ENCODE measurements at places on chromosomes 3 and 15.

DNA sequence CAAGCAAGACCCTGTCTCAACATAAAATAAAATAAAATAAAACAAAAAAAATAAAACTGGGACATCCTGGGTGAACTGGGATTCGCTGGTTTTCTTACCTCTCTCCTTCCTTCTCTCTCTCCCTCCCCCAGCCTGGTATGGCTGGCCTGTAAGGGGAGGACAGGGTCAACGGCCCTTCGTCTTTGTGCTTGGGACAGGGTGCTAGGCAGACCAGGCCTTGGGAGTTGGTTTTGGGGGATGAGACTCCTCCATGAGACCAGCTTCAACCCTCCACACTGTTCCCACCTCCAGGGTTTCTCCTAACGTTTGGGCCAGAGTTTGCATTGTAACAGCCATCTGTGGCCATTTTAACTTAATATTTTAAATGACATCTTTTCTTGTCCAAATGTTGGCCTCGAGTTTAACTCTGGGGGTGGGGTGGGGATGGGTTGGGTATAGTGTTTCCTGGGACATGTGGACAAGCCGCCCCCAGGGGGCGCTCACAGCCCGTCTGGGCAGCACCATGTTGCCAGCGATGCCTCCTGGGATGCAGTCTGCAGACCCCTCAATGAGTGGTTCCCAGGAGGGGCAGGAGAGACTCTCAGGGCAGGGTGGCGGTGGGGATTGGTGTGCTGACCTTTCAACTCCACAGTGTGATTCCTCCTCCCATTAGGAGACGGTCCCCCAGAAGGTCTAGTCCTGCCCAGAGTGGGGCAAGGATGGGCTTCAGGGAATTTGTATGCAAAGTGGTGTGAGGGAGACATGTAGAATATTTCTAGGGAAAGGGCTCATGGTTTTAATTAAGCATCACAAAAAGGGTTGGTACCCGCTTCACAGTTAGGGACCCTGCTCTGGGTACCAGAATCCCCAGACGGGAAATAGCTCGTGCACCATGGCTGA, 37.7 kb upstream of the LCTL start:
- DNase-seq = peak; percentile 56

DNA sequence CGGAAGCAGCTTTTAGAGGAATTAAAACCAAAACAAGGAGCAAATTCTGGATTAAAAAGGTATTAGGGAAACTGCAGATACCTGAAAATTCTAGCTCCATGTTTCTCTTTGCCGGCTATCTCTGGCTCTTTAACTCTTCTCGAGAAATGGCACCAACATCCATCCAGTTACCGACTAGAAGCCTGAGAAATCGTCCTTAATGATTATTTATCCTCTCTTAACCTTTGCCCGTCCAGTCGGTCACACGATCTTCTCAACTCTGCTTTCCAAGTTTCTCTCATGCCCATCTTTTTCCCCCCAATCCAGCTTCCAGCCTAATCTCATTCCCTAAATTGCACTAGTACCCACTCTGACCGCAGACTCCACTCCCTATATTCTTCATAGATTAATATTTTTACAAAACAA, 596 bp upstream of the SGO1 start:
- DNase-seq = no peak

GRCh38 chr3:37287776-37288175, 113.4 kb upstream of the LRRFIP2 start:
- no peak for DNase-seq

DNA sequence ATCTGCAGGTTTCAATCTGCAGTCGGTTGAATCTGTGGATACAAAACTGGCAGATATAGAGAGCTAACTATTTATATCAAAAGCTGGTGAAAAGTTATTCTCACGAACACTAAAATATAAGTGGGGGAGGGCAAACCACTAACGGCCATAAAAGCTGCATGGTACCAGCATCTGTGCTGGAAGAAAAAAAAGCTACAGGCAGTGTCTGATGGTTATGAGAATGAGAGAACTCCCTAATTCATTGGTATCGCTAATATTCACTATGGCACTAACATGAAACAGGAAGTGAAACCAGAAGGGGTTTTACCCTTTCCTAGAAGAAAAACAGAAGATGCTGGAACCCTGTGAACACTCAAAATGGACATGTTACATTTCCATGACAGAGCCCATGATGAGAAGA, 15.9 kb downstream of the CEP70 start:
- no peak for DNase-seq

DNA sequence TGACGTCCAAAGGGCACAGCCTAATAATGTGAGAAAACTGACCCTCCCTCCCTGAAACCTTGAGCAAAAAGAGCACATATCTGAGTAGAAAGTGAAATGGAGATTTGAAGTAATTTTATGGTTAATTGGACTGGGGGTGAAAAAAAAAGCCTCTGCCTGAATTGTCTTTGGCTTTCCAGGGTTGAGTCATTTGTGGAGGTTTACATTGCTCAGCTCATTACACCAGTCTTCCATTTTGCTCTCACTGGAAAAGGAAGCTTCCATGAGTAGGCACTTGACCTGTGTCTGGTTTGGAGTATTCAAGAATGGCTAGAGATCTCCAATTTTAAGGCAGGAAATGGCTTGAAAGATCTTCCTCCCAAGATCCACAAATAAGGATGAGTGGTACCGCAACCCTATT, 273.9 kb downstream of the PDCD6IP start:
- no peak for DNase-seq

DNA sequence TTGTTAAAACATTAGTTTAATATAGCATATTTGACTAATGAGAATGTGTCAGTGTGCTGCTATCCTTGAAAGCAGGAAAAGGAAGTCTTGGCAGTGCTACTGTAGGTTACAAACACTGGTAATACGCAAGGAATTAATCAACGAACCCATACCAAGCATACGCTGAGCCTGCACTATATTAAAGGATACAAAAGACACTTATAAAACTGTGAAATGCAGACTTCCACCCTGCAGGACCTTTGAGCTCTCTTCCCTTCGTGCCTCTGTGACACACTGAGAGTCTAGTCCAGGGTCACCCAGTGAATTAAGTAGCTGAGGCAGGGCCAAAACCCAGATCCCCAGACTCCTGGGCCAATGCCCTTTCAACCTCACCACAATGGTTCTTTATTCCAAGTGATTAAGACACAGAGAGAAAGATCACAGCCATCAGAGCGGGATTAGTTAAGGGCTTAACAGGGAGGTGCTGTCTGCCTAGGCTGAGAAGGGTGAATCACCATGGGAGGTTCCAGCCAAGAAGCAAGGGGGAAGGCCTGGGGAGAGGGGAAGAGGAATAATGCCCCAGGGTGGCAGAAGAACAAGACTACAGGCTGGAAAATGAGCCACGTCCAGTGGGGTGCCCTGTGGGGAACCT, 6.8 kb downstream of the ANXA2 start:
- DNase-seq = peak; percentile 41

GRCh38 chr3:190709351-190709773, 153.1 kb downstream of the GMNC start:
- no peak for DNase-seq

DNA sequence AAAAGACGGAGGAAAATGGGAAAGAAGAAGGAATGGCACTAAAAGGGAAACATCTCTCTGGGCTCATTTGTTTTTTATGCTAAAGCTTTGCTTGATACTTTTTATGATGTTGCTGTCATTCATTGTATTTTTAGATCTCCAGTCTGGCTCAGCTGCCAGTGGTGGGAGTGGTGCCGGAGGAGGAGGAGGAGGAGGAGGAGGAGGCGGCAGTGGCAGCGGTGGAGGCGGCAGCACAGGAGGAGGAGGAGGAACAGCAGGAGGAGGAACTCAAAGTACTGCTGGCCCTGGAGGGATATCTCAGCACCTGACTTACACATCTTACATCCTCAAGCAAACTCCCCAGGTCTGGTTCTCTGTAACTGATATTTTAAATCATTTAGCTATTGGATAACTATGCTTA, 49.6 kb downstream of the MAP6D1 start:
- no peak for DNase-seq

DNA sequence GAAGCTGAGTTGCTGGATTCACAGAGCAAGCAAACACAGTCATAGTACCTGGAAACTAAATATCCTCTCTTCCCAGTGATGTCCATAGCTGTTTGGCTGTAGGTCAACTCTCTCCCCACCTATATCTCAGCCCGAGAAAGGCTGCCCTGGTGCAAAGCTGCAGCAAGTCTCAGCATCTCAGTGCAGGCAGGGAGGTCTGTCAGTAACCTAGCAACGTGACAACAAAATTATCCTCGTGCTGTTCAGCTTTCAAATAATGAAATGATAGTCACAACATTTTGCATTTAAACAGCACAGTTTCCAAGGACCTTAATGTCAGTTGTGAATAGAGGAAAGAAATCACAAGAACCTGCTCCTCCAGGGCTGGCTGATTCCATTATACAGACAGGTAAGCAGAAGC, 83.6 kb downstream of the CHST2 start:
- no peak for DNase-seq

- DNase-seq = no peak
Measured at GRCh38 chr3:196177567-196177966, 33.6 kb downstream of the ZDHHC19 start.

DNA sequence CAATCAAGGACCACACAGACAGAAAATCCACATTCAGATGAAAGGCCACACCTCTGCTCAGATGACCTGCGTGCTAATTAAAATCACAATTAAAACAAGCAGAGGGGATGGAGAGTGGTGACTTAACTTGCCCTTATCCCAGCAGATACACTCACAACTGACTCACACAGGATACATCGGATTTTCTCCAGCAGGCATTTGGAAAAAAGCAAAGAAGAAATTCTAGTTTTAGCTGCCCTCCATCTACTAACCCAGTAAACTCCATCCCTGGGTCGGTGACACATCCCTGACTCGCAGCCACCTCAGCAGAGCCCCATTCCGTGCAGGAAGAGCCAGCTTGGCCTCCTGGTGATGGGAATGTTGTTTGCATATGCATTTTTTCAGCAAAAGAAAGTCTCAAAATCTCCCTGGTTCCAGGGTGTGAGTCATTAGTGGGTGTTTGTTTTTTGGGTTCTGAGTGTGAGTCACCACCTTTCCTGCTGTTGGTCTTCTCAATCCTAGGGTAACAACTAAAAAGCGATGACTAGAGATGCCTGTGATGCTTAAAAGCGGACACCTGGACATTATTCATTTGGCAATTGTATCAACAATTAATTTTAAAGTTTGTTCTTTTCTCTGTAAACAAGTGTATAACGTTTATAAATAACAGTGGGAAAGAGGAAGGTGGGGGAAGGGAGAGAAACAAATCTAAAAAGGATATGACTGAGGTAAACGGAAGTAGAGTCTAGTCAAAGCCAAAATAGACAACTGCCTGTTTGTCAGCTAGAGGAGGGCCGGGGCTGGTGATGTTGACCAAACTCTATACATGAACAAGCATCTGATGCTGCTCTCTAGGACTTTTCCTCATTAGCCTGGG, 49.8 kb upstream of the SLC4A7 start:
- DNase-seq = peak; percentile 44

DNA sequence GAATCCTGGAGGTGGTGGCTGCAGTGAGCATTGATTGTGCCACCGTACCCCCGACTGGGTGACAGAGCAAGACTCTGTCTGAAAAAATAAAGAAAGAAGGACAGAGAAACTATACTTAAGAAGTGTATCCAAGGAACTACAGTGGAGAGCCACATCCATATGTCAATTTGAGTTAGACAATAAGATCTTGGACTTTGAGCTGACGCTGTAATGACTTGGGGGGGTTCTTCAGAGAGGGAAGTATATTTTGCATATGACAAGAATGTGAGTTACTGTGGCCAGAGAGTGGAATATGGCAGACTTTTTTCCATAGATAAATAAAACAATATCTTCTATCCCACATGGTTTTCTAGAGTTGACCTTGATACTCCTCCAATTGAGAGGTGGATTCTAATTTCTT, 52.6 kb upstream of the TEX264 start:
- no peak for DNase-seq

- DNase-seq = no peak
Measured at GRCh38 chr3:196942915-196943277, 568 bp upstream of the NCBP2 start.

DNA sequence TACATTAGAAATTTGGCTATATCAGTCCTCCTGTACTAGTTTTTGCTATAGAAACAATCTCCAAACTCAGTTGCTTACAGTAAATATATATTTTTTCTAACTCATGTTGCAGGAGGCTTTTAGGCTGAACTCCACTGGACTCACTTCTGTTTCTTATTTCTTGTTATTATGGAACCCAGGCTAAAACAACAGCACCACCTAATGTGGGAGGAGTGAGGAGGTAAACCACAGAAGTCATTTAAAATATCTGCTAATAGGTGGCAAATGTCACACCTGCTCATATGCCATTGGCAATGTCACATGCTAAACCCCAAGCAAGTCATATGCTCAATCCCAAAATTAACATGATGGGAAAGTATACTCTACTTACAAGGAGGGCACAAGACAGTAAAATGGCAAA, 462.2 kb downstream of the PLOD2 start:
- DNase-seq = no peak

GRCh38 chr3:145620002-145620401, 541.0 kb downstream of the PLOD2 start:
- DNase-seq = no peak

- DNase-seq = no peak
Measured at GRCh38 chr15:49468481-49468839, 45.4 kb downstream of the FGF7 start.

GRCh38 chr15:80106051-80106450, 46.6 kb downstream of the ZFAND6 start:
- no peak for DNase-seq

- DNase-seq = no peak
Measured at GRCh38 chr3:54698054-54698453, 229.8 kb downstream of the LRTM1 start.

GRCh38 chr3:79818015-79818414, 50.2 kb upstream of the ROBO1 start:
- no peak for DNase-seq

- no peak for DNase-seq
Measured at GRCh38 chr3:34183611-34184340, 385.3 kb downstream of the PDCD6IP start.

- no peak for DNase-seq
Measured at GRCh38 chr15:68051109-68051508, 3.0 kb upstream of the PIAS1 start.

DNA sequence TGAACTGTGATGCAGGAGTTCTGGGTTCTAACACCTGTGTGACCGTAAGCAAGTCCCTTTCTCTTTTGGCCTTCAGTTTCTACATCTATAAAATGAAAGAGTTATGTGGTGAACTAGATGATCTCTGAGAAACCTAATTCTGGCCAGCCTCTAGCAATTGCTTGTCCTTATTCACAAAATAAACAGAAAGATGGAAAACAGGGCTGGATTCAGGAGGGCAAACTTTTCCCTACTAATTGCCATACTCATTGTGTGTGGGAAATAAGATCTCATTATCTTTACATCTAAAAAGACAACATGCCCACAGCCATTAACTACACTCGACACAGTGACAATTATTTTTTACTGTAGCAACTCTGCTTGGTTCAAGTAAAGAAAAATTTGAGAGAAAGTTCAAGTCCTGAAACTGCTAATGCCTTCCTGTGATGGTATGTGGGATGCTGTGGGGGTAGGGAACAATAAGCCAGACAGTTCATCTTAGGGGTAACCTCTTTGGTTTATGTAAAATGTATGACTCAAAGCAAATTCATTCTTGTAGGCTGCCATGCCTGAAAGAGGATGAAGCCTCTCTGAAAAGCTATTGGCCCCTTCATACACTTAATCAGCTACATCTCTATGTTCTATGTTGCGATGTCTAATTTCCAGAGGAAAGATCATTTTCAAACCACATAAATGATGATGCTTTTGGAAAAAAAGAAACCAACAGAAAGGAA, 177.6 kb upstream of the BCL6 start:
- no peak for DNase-seq

Measured in CD4-positive, alpha-beta T cell treated with Interferon gamma for 1 hour (primary cell).